ENCODE measurements at places on chromosomes 3 and 15.

- no peak for DNase-seq
Measured at GRCh38 chr3:129413687-129414506, 14.5 kb downstream of the EFCAB12 start.

DNA sequence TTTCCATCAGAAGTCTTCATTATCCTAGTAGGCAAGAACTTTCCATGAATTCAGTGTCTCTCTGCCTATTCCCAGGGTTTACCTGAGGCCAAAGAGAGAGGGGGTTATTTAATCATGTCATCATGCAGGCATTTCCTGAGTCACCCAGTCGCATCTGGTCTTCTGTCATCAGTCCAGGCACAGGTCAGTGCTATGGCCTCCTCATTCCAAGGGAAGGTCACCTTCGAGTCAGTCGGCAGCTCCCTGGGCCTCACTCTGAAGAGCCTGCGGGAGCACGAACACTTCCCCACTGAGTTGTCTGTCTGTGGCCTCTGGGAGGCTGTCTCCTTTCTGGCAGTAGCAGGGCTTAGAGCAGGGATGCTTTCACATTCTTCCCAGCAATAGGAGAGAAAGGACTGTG is 26.2 kb upstream of the LRTM1 start:
- no peak for DNase-seq

DNA sequence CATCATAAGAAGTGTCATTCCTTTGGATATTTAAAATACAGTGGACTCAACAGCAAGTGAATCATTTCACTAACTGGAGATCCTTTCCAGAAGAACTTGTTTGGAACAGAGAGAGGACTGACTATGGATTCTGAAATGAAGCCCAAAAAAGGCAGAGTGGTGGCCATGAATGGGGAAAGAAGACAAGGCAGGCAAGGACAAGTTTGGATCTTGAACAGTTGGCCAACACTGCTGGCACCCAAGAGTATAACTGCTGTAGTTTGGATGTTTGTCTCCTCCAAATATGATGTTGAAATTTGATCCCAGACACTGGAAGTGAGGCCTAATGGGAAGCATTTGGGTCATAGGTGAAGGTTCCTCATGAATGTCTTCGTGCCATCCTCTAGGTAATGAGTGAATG is 686.9 kb downstream of the GRM7 start:
- DNase-seq: no peak

GRCh38 chr3:52237657-52238172 is 1.2 kb downstream of the TWF2 start:
- no peak for DNase-seq

DNA sequence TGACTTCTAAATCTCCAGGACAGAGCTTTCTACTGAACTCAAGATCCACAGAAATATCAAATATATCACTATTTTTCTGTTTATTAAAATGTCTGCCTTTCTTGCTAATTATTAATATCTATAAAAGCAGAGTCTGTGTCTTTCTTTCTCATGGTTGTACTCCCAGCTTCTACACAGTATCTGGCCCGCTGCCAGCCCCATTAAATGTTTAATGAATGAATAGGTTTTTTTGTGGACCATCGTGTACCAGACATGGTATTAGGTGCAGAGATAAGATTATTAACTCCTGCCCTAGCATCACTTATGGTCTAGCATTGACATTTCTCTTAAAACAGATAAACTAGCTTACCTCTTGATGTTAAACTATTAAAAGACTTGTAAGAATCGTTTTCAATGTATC is 111.4 kb upstream of the RBMS3 start:
- DNase-seq: no peak

DNA sequence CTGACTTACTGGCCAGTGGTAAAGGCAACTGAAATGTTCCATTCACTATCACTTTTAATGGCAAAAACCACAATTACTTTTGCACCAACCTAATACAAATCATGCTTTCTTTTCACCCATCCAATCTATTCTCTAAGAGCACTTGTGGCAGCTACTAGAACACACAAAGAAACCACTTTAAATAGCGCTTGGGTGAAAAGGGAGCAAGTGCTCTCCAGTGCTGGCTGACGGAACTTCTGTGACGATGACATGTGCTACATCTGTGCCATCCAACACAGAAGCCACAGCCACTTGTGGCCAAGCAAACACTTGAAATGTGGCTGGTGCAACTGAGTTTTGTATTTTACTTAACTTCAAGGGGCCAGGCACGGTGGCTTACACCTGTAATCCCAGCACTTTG is 18.9 kb downstream of the SH3BP5 start:
- DNase-seq: no peak

GRCh38 chr15:59611276-59612260 is at the start of gene GCNT3:
TSS of gene GCNT3 (plus strand) at chr15:59611783. CDS start at chr15:59618239, 6,456 bp downstream.
- DNase-seq: no peak

DNA sequence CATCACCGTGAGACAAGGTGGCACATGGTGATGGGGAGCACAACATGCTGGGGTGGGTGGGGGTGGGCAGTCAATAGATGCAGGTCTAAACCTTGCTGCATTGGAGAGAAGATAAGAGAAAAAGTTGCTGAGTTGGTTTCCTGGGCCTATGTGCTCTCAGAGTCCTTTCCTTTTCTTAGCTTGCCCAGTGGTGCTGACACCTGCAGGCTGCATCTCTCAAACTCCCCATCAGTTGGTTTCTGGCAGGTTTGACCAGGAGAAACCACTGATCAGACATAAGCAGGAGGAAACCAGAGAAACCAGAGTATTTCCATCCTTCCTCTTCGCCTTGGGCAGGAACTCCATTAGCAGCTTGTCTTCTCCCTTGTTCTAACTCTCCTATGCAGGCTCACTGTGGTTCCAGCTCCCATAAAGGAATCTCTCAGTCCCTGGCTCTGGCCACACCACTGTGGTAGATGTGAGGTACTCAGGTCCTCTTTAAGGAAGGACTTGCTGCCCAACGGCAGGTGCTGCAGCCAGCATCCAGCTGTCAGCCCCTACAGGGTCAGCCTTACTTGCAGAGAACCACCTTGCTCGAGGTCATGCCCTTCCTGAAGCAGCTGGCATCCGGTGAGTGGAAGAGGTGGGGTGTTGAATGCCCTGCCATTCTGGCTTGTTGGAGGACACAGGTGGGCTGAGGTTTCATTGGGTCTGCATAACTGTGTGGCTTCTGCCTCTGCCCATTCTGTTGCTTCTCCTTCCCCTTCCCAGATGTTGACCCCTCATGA is 172.3 kb upstream of the ANKRD28 start:
- DNase-seq: no peak
